ENCODE measurements at places on chromosomes 7 and 10.

DNA sequence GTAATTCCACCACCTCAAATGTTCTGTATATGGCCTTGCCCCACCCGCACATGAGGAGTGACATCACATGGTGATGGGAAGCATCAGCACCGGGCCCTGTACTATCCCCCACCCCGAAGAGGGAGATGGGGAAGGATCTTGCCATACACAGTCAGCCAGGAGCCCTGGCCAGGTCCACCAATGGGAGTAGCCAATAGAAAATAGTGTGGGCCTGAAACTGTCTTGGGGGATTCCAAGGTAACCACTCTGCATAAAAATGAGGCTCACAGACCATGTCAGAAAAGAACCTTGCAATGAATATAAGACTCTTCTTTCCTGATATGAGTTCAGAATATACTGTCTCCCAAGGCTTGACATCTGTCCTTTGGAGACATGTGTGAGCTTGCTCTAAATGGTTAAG is 51.1 kb downstream of the ADRB1 start:
- no peak for DNase-seq

- DNase-seq, result no peak
Measured at GRCh38 chr10:75441196-75441595, 9.8 kb downstream of the LRMDA start.

DNA sequence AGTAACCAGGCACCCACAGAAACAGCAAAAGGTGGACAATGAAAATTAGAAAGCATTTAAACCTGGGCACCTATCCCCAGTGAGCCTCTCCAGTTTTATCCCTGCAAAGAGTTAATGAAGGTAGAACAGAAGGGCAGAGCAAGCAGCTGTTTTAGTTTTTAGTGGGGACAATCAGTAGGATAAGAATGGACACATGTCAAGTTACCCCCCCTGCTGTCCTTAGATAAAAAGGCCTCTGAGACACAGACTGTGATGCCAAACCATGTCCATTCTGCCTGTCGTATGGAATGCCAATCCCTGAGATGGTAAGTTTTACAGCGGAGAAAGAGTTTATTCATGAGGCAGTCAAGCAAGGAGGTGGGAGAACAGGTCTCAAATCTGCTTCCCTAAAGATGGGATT is 162.6 kb upstream of the AGR3 start:
- no peak for DNase-seq

- peak; percentile 77 for DNase-seq
Measured at GRCh38 chr10:59362144-59362958, at the start of gene FAM13C. Gene FAM13C (minus strand): TSS chr10:59362549. CDS start chr10:59362460, 89 bp downstream.

GRCh38 chr7:134197345-134197744 is 70.2 kb downstream of the LRGUK start:
- no peak for DNase-seq

DNA sequence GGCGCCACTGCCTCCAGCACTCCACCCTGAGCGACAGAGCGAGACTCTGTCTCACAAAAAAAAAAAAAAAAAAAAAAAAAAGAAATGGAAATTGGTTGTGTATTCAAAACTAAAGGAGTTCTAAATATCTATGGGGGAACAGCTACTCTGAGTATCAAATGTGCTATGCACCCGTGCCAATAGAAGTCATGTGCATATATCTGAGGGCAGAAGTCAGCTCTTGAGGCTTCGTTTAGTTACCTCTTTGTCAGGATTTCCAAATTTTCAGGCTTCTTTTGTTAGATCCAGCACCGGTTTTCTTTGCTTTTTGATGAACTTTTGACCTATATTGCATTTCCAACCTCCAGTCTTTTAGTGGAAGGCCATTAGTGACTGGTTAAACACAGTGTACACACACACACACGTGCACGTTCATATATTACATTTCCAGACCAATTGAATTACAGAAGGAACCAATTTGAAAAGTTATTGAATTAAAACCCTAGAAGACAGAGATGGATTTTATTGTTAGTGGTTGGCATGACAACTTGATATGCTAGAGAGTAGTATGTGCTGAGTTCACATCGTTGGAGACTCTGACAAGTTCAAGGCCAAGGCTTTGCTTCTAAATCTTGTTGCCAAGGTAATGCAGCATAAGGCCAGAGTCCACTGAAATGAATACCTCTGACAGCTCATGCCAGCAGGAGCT is 33.1 kb upstream of the ADD3 start:
- no peak for DNase-seq

GRCh38 chr10:11448190-11448544 is 163.3 kb downstream of the USP6NL start:
- no peak for DNase-seq

- no peak for DNase-seq
Measured at GRCh38 chr10:122466951-122467381, 5.6 kb downstream of the HTRA1 start.

DNA sequence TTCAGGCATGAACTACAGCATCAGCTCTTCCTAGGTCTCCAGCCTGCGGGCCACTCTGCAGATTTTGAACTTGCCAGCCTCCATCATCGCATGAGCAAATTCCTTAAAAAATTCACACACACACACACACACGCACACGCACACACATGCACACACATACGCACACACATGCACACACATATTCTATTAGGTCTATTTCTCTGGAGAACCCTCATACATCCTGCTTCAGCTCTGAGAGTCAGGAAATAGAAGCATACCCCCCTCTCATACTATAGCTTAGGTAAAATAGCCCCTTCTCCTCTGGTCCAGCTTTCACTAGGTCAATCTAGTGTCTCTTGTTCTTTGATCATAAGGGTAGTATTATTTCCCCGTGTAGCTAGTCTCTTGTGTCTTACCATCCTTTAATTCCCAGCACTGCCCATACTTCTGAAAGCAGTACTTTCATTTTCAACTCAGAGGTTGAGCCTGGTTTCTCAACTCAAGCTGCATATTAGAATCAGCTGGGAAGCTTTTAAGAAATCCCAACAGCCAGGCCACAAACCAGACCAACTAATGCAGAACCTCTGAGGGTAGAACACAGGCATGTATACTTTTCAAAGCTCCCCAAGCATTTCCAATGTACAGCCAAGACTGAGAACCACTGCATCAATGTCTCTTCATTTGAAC is 30.9 kb upstream of the ITGB8 start:
- no peak for DNase-seq

DNA sequence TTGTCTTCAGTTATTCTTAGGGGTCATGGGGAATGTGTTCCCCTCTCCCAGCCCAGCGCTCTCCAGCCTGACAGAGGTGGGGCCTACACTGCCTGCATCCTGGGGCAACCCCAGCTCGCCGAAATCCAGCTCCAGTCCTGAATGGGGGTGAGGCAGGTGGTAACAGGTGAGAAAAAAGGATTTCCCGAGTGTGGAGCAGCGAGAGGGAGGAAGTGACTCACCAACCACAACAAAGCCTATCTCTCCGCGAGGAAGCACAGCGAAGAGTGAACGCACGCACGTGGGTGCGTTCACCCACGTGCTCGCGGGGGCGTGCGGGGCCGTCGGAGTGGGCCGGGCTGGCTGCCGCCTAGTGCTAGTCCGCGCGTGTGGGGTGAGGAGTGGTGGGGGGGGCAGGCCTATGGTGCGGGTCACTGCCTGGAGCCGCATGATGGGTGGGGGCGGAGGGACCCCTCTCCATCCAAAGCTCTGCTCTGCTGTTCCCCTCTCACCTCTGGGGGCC is 855 bp upstream of the PALD1 start:
- no peak for DNase-seq

DNA sequence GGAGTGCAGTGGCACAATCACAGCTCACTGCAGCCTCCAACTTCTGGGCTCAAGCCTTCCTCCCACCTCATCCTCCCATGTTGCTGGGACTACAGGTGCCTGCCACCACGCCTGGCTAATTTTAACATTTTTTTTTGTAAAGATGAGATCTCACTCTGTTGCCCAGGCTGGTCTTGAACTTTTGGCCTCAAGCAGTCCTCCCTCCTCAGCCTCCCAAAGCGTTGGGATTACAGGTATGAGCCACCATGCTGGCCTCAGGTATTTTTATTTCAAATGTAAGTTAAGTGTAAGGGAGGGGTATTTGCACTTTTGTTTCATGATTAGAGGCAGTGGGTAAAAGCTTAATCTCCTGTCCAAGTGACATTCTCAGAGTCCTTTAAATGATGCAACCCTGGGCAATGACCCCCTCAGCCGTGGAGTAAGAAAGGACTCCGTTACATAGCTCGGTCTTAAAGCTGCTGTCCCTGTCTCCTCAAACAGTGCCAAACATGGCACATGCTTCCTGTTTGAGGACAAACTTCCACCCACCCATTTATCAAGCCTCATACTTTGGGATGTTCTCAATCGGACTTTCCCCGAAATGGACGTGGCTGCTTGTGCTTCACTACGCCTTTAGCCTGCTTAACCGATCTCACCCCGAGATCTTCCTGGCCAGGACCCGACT is 296.1 kb downstream of the BAMBI start:
- no peak for DNase-seq

DNA sequence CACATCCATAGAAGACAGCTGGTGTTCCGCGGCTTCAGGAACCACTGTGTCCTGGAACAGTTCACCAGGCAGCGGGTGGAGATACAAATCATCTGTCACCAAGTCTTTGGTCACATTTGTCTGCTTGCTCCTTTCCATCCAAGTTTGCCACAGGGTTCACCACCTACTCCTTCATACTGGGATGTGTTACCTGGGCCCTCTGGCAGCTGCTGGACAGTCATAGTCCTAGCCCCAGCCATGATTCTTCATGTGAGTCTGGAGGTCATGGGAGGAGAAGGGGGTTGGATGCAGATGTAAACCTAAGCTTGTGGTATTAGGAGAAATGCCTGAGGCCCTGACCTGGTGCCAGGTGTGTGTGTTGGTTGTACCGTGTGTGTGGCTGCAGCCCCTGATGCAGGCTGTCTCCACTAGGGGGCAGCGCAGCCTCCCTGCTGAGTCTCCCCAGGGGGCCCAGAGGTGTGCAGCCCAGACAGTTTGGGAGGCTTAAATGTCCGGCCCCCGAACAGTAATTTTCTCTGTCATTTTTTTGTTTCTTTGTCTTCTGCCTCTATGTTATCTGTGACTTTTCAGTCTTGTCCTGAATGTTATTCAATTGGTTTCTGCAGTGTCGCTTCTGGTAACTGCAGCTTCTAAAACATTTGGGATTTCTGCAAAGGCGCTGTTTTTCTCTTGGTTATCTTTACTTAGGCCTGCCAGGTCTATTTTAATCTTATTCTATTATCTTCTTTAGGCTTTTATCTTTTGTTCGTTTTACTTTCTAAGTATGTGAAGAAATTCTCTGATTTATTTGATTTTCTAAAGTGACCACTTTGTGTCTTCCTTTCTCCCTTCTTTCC is 14.8 kb downstream of the NPS start:
- DNase-seq, result peak; percentile 70

GRCh38 chr10:45515630-45516029 is 141.6 kb downstream of the ALOX5 start:
- no peak for DNase-seq

DNA sequence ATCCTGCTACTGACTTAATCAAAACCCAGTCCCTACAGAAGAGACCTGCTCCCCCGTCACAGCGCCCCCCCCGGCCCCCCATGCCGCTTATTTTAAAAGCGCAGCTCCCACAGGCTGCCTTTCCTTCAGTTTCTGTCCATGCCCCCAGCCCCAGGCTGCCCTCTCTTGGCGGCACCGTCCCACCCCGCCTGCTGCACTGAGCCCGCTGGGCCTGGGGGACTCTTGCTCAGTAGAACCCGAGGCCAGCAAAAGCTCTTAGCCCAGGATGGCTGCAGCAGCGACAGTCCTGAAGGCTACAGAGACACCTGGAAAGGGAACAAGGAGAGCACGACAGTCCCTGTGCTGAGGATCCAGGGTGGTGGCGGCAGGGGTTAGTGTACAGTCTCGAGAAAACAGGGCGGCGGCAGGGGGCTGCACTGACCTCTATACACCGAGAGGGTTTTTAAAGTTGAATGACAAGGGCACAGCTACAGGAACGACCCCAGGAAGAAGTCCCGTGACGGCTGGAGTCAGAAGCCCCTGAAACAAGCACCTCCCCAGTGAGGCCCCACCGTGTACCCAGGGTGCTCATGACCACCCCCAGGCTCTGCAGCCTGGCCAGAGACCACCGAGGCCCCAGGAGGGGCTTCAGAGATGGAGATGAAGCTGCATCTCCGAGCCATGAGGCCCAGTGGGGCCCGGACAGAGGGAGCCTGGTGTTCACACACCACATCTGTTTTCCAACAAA is 54.4 kb downstream of the ZRANB1 start:
- no peak for DNase-seq

- DNase-seq, result no peak
Measured at GRCh38 chr7:123995617-123996326, 37.1 kb downstream of the TMEM229A start.

DNA sequence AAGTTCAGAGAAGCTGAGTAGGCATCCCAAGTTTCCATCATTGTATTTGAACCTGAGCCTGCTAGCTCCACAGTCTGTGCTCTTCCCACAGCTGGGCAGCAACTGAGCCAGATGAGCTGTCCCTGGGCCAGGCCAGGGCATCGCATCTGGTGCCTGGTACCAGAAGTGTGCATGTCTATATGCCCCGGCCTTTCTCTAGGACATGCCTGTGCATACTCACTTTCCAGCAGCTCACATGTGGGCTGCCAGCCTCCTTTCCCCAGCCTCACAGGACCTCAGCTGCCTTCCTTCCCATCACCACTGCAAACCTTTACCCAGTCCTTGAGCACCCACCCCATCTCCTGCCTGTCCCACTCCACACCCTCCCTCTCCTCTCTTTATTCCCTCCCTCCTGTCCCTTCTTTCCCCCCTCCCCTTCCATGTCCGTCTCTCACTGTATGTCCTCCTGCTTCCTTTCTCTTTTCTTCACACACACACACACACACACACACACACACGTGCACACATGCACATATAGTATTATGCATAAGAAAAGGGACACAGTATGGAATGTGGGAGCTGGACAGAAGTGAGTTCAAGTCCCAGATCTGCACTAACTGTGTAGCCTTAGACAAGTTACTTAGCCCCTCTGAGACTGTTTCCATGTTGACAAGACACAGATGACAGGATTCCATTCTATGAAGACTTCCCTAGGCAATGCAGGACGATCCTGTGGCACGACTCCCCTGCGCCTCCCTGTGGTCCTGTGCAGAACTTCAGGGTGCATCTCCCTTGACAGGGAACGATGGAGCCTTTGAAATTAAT is 10.9 kb downstream of the CDHR1 start:
- DNase-seq, result peak; percentile 78

DNA sequence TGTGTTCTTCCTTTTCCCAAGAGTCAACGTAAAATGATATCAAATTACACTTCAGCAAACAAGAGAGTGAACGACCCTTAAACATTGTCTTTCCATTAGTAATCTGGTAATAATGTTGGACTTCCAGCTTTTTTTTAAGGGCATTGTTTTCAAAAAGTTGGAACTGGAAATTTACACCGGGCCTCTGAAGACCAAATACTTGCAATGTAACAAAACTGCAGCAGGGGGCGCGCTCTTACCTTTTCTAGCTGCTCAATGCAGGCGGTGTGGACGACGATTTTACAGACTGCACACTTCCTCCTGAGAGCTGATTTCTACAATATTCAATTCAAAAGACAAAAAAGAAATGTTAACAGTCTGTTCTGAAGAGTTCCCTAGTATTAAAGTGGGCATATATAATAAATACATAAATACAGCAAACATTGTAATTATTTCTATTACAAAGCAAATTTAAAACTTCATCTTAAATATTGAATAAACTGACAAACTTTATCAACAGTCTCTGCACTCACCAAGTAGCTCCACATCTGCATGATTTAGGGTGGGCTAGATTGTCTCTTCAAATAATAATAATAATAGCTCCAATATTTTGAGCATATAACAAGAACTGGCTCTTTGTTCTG is 190.4 kb downstream of the DGKI start:
- peak; percentile 85 for DNase-seq

- no peak for DNase-seq
Measured at GRCh38 chr7:128893251-128894100, 17.0 kb downstream of the KCP start.

GRCh38 chr10:133230044-133230361 is at the start of gene UTF1:
Gene UTF1 (plus strand): TSS chr10:133230217. CDS start chr10:133230289, 72 bp downstream.
- no peak for DNase-seq
